ENCODE measurements at places on chromosomes 1 and 21. TPM values are rescaled to one million over a fixed set of nuclear protein-coding genes. Genes with fewer than 3 reads are reported as not detected.
A peak's percentile ranks its signal among the peaks of the same experiment; 100 is the strongest.

The KLHDC9 gene
- 3.5 TPM for total RNA-seq

The ADORA1 gene
- 27.9 TPM for total RNA-seq

GRCh38 chr1:164577291-164577690 is 18.3 kb downstream of the PBX1 start:
- DNase-seq, result no peak

DNA sequence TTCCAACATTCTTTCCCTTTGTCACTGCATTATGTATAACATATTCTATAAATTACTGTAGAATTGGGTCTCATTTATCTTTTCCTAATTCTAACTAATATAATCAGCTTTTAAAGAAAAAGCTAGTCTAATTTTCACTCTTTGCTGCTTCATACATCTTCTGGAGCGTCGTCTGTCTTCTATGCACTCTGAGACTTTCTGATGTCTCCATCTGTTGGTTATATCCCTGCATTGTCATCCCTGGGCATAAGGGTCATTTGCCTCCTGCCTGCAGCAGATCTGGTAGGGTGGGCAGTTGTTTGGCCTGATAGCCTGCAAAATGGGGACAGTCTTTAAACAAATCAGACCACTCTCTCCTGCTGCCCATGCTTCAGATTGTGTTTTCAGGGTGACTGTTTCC is 40.8 kb upstream of the DYNLT5 start:
- DNase-seq, result no peak

- DNase-seq, result no peak
Observed at GRCh38 chr1:199010492-199010891, 371.7 kb downstream of the PTPRC start.

DNA sequence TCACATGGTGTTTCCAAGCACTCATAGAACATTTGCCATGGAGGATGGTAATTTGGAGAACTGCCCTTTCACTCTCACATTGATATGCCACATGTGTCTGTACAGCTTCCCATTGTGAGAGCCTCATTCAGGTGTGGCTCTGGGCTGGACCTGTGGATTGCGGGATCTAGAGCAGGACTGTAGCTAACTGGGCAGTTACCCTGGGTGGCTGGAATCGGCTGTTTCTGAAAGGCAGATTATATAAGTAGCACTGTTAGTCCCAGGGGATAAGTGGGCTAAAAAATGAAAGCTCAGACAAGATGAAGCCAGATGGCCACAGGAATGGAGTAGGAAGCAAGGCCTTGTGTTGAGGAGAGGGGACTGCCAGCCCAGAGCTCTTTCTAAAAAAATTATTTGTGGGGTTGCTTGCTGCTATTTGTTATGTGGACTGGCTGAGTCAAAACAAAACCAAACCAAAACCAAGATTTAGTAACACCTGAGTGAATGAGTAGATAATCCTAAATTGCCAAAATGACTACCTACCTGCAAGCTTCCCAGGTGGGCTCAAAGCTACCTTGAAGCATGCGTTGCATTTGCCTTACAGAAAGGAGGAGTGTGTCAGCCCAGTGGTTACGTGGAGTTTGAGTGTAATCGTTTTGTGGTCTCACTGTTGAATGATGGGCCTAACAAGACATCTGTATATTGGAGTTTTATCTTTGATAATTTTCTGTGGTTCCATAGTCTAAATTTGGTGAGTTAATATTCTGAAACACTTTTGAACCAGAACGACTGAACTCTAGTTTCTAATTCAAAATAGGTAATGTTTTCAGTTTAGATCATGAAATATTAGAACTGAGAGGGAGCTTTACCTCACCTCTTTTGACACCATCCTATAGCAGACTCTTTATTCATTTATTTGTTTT is 58.0 kb downstream of the SDCCAG8 start:
- no peak for DNase-seq

- DNase-seq, result no peak
Observed at GRCh38 chr1:87140831-87141540, 187.7 kb upstream of the LMO4 start.

GRCh38 chr1:230293390-230293700 is 132.8 kb downstream of the PGBD5 start:
- DNase-seq, result no peak

- no peak for DNase-seq
Observed at GRCh38 chr1:170881268-170882265, 53.8 kb upstream of the MROH9 start.

DNA sequence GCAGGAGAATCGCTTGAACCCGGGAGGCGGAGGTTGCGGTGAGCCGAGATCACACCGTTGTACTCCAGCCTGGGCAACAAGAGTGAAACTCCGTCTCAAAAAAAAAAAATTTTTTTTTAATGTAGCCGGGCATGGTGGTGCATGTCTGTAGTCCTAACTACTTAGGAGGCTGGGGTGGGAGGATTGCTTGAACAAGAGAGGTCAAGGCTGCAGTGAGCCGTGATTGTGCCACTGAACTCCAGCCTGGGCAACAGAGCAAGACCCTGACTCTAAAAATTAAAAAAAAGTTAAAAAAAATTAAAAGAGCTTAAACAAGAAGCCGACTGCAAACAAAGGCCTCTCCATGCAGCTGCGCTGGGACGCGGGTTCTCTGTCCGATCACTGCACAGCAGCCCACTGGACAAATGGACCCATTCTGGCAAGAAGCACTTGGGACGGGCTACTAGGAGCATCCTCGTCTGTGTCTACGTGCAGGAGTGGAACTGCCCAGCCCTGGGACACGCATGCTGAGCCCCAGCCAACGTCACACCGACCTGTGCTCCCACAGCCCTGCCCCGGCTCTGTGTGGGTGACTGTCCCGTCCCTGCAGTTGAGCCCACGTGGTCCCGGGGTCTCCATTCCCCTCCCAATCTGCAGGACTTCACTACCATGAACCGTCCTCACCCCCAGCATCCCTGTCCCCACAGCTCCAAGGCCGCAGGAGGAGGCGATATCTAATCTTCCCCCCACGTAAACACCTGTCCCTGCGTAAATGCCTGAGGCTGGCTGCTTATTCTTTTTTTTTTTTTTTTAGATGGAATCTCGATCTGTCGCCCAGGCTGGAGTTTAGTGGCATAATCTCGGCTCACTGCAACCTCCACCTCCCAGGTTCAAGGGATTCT is 12.3 kb downstream of the SLC35E2B start:
- DNase-seq, result no peak

- DNase-seq, result no peak
Observed at GRCh38 chr1:83990734-83991133, 8.2 kb downstream of the TTLL7 start.

GRCh38 chr1:181675091-181675917 is 192.0 kb downstream of the CACNA1E start:
- no peak for DNase-seq

- DNase-seq, result no peak
Observed at GRCh38 chr1:27609210-27609555, 5.2 kb upstream of the AHDC1 start.

DNA sequence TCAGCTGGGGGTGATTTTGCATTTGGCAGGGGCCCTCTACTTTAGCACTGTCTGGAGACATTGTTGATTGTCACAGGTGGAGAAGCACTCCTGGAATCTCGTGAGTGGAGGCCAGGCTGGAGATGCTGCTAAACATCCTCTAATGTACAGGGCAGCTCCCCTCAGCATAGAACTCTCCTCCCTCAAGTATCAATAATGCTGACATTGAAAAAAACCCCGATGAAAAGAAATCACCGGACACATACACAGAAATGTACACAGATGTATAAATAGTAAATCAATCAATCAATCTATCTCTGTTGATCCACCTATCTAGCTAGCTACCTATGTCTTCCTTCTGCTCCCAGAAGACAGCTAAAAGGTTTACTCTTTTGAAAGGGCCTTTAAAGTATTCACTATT is 89.4 kb upstream of the KCNJ15 start:
- DNase-seq, result no peak

DNA sequence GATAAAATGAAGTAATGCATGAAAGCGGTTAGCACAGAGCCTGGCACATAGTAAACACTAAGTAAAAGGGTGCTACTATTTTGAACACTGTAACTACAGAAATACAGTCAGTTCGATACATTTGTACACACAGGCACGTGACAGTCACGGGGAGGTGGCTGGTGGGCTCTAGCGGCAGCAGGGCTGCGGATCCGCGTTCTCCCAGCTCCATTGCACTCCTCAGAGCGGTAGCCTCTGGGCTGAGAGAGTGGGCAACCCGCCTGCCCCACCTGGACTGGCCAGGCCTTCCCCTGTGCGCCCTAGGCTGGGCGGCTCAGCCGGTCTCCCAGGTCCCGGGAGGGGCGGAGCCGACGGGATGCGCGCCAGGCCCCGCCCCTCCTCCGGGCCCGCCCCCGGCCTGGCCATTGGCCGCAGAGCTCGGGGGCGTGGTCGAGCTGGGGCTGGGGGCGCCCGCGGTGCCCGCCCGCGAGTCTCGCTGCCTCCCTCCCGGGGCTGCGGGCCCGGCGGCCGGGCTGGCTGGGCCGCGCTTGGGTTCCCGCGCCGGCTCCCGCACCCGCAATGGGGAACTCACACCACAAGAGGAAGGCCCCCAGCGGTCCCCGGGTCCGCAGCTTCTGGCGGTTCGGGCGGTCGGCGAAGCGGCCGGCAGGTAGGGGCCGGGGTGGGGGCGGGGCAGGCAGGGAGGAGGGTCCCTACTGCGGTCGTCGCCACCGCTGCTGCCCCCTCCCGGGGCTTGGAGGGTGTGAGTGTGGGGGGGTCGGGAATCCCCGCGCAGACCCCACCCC is 51.2 kb upstream of the SYNC start:
- DNase-seq, result peak; percentile 72

GRCh38 chr1:25245809-25246599 is 1.2 kb downstream of the RSRP1 start:
- peak; percentile 35 for DNase-seq

GRCh38 chr21:16388911-16389560 is 659.3 kb downstream of the USP25 start:
- no peak for DNase-seq

DNA sequence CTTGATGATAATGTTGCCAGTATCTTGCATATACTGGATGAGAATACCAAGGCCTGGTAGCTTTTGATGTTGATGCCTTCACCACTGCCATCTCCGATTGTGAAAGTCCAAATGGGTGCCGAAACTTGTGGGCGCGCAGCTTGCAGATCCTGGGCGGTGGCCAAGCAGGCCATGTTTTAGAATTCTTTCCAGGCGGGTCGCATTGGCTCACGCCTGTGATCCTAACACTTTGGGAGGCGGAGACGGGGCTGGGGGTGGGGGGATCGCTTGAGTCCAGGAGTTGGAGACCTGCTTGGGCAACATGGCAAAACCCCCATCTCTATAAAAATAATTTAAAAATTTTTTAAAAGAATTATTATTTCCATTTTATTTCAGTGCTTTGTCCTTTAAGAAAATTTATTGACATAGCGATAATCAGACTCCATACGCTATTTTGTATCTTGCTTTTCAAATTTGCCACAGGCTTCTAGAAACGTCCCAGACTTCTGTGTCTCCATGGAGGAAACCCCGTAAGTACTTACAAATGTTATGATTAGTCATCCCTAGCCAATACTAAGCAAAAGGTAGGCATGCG is 592 bp upstream of the ZNF326 start:
- DNase-seq, result no peak

Measured in left cardiac atrium (tissue), 4 donors.